Activated CD4-positive, alpha-beta T cell treated with anti-CD3 and anti-CD28 coated beads, Interleukin-2, amount 50 U/mL, for 24 hours (primary cell): ENCODE measurements at places on chromosomes 16 and 17.

GRCh38 chr16:69754143-69754468, 620 bp downstream of the NOB1 start:
- no peak for DNase-seq

GRCh38 chr17:5555254-5555653, 29.1 kb downstream of the NLRP1 start:
- no peak for DNase-seq

DNA sequence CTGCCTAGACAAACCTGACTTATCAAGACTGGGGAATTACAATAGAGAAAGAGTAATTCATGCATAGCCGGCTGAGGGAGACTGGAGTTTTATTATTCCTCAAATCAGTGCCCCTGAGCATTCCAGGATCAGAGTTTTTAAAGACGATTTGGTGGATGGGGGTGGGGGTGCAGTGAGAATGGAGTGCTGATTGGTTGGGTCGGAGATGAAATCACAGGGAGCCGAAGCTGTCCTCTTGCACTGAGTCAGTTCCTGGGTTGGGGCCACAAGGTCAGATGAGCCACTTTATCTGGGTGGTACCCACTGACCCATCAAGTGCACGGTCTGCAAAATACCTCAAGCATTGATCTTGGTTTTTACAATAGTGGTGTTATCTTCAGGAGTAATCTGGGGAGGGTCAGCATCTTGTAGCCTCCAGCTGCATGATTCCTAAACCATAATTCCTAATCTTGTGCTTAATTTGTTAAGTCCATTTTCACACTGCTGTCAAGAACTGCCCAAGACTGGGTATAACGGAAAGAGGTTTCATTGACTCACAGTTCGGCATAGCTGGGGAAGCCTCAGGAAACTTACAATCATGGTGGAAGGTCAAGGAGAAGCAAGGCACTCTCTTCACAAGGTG, 69.6 kb downstream of the MARF1 start:
- DNase-seq: no peak

- no peak for DNase-seq
Measured at GRCh38 chr17:75628425-75628824, 4.8 kb upstream of the SMIM5 start.

DNA sequence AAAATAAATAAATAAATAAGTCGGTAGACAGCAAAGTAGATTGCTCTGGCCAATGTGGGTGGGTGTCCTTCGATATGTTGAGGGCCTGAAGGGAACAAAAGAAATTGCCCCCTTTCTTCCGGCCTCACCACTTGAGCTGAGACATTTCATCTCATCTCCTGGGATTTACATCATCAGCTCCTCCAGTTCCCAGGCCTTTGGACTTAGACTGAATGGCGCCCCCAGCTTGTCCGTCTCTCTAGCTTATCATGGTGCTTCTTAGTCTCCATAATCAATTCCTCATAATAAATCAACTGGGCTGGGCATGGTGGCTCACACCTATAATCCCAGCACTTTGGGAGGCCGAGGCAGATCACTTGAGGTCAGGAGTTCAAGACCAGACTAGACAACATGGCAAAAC, 13.8 kb upstream of the HAP1 start:
- no peak for DNase-seq

GRCh38 chr16:75079346-75079926, 37.1 kb downstream of the LDHD start:
- DNase-seq: no peak
